ENCODE measurements at places on chromosomes 5 and 9.

DNA sequence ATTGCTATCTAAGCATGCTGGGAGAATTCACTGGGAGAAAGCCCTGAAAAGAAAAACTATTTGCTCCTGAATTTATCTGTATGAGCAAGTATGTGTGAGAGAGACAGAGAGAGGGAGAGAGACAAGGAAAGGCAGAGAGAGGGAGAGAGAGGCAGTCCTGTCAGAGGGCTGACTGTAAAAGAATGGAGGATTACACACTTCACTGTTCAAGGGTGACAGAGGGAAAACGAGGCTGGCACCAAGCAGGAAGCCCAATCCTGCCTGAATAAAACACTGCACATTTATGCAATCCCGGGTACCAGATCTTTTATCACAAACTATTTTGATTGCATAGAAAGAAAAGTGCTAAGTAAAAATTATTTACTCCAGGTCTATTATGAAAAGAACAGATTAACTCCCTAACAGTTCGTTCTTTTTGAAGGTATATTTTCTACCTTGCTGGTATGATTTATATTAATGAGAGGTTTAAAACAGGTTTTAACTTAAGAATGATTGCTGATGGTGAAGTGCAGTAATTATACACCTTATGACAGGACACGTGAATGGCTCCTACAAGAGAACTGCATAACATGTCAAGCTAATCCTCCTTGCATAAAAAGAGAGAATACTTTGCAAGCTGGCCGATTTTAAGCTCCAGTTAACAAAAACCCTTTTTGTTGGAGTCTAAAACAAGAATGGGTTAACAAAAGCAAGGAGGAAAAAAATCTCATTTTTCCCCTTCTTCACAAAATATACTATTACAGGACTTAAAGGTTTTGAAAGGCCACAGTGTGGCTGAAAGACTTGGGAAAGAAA, 82.5 kb downstream of the NFIB start:
- no peak for DNase-seq

GRCh38 chr9:130185490-130186031, 13.4 kb downstream of the NCS1 start:
- no peak for DNase-seq

- DNase-seq, result peak; percentile 23
These were observed 39.6 kb upstream of the SH3PXD2B start for GRCh38 chr5:172493906-172494305.

DNA sequence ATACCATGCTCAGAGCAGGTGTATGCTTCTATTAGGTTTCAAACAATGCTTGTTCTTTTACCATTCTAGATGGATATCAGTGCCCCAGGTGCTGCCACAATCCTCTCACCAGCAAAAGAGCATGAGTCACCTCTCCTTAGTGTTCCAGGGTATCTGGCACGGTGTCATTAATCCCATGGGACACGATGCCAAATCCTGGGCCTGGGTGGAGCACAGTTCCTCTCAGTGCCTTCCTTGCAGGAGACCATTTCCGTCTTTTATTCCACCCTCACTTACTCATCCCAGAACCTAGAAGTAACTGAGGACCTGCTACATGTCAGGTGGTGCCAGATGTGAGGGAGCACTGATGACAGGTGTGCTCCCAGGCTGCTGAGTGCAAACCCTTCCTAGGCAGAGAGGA, 1.3 kb upstream of the OR13J1 start:
- no peak for DNase-seq

DNA sequence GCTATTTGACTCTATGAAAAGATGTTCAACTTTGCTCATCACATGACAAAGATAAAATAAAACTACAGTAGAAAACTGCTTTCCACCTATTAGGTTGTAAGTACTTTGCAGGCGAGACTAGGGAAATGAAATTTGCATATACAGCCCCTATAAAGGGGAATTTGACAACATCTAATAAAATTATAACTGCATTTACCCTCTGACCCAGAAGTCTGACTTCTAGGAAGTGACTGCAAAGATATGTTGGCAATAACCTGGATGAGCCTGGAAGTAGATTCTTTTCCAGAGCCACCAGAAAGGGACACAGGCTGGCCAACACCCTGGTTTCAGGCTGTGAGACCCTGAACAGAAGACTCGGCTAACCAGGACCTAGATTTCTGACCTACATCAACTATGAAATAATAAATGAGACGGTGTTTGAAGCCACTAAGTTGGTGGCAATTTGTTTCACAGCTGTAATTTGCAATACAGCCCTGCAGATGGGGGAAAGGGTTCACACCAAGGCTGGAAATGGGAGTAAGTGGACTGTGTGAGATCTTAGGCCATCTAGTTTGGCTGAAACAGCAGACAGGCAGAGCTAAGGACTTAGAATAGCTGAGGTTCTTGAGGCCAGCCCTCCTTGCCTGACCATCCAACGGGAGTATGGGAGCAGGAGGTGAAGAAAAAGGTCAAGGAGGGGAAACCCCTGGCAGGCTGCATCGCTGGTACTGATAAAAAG, 106.6 kb downstream of the SIL1 start:
- no peak for DNase-seq
